ENCODE measurements at places on chromosomes 3 and 15.

- DNase-seq: peak; percentile 8
Measured at GRCh38 chr3:176430244-176431037, 766.8 kb downstream of the TBL1XR1 start.

GRCh38 chr3:13299531-13300155 is 120.5 kb downstream of the NUP210 start:
- DNase-seq: no peak

DNA sequence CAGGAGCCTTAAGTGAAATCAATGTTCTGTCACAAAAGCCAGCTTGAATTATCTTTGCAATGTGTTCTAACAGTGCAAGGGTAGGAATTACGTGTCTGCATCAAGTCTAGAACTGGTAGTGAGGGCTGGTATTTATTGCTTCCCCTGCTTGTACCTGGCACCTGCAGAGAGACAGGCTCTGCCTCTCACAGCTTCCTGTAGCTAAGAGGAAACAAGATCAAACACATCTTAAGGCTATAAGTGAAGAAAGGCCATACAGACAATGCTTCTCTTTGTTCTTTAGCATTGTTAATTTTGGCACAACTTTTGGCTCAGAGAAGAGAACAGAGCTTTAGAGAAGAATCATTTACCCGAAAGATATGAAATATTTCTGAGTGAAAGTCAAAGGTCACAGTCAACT is 479.9 kb downstream of the GRM7 start:
- no peak for DNase-seq

GRCh38 chr3:62876064-62876463 is 848 bp upstream of the CADPS start:
- DNase-seq: peak; percentile 20

DNA sequence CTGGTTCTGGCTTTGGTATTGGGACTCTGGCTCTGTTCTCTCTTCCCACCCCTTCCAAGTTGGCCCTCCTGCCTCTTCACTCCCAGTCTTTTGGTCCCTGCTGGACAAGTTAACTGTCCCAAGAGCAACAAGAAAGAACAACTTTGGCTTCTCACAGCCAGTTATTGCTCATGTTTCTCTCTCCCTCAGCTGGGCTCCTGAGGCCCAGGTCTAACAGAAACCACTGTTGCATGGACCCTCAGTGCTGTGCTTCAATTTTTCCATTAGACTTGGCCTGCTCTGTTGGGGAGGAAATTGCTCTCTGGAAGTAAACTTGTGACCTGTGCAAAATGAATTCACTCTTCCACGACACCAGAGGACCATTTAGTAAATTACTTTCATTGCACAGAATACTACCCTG is 64.5 kb downstream of the CHST2 start:
- DNase-seq: no peak

DNA sequence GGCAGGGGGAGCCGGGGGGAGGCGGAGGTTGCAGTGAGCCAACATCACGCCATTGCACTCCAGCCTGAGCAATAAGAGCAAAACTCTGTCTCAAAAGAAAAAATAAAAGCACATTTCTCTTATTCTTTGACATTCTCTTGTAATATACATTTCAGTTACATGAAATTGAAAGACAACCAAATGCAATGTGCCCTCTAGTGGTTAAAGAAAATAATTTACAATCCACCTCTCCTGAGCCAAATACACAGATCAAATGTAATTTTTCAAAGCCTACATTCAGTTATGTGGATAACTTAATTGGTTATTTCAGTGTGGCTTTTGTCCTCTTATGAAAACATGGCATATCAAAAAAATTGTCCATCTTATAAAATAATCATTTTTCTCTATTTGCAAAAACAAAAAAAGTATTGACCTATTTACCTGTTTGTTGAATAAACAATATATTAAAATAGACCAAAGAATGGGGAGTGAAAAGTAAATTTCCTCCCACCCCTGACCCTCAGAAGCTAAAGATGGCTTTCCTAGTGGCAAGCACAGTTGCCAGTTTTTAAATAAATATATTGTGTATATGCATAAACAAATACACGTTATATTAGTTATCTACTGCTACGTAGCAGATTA is 14.2 kb upstream of the U2SURP start:
- peak; percentile 18 for DNase-seq

GRCh38 chr3:78091478-78092119 is 1051.7 kb downstream of the ROBO2 start:
- no peak for DNase-seq

DNA sequence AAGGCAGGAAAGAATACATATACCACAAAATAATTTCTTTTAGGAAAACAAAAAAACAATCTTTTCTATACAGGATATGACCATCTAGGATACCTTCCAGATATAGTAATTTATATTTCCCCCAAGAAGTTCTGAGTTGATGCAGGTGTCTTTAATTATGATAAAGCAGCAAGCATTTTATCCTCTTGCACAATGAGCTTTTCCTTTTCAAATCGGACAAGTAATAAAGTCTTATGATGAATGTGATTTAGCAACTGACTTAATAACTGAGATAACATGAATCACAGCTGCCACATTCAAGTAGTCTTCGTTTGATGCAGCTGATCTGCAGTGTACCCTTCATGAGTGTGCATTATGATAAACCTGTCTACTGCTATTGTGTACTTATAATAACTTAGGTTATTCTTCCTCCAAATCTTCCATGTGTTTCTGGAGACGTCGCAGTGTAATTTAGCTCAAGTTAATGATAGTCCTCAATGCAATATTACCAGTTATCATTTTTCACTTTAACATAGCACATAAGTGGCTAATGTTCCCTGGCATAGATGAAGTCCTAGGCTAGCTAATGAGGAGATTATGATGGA is 260.3 kb upstream of the MRPL3 start:
- no peak for DNase-seq

DNA sequence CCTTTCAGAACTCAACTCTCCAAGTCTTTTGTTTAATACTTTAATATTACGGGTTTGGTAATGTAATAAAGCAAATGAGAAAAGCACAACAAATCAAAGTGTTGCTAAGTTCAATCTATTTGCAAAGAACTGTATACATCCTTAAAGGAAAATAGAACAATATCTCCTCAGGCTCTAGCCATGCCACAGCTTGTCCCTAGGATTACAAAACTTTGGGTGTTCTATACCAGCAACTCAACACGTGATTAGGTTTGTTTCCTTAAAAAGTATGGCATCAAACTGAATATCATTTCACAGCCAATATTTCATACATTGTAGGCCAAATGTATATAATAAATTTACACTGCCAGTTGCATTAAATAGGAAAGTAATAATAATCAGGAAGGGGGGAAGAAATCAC is 418.6 kb upstream of the MDFIC2 start:
- no peak for DNase-seq
